ENCODE measurements at places on chromosomes 6 and 20. TPM values are rescaled to one million over a fixed set of nuclear protein-coding genes. Genes with fewer than 3 reads are reported as not detected.

Gene PRRT1
- polyA plus RNA-seq: not detected

Gene CGAS
- polyA plus RNA-seq: 5.1 TPM

DNA sequence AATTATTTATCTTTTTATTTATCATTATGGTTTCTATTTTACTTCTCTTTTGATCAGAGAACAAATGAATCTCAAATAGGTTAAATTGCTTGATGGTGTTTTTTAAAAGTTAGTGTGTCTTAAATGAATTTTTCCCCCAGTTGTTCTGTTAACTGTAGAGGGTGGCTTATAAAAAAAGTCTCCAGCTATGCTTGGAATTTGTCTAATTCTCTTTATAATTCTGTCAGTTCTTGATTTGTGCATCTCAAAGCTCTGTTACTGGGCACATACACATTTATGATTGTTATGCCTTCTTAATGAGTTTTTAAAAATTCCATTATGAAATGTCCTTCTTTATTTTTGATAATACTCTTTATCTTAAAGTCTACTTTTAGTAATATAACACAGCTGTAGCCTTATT is 58.0 kb downstream of the LIN28B start:
- no peak overlapping the region for H3K27ac ChIP-seq
- H3K4me3 ChIP-seq: no peak overlapping the region
- no peak for DNase-seq
- no peaks in the 10 kb centered on the region for H3K36me3 ChIP-seq
- no peaks in the 10 kb centered on the region for H3K4me1 ChIP-seq
- H3K27me3 ChIP-seq: no peaks in the 10 kb centered on the region

DNA sequence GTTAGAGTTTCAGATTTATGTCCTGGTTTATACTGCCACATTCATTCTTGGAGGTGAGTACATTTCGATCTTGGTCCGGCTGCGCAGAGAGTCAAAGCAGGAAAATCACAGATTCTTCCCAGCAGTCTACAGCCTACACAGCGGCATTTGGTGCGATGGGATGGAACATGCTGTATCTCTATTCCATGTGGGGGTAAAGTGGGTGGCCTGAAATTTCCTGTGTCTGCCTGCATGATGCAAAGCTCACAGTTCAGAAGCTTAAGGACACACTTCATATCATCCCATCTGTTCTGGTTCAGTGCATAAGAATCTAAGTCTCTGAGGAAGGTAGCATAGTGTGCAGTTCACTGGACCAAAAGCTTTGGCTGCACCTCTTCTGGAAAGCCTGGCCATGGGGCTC is at the start of gene DEFB127:
Gene DEFB127 (plus strand): TSS at position 301 of the 400 bp plus-strand sequence. CDS start 91 bp downstream, at position 392.
- no peaks in the 10 kb centered on the region for H3K4me1 ChIP-seq
- DNase-seq: no peak
- H3K36me3 ChIP-seq: no peaks in the 10 kb centered on the region
- no peak within 1 kb of the TSS for H3K4me3 ChIP-seq
- H3K27ac ChIP-seq: no peak within 1 kb of the TSS
- no peaks in the 10 kb centered on the region for H3K27me3 ChIP-seq

- no peak within 1 kb of the TSS for H3K27ac ChIP-seq
- H3K27me3 ChIP-seq: peaks cover 1% of the 10 kb centered on the region
- H3K36me3 ChIP-seq: no peaks in the 10 kb centered on the region
- no peak for DNase-seq
Measured at GRCh38 chr20:46894579-46894958, at the start of gene EYA2. Gene EYA2, plus strand, starts transcription at chr20:46894843. Its CDS starts 95,168 bp downstream, at chr20:46990011.
